Activated CD4-positive, alpha-beta T cell treated with anti-CD3 and anti-CD28 coated beads for 24 hours (primary cell): ENCODE measurements at places on chromosomes 7 and 10.

- no peak for DNase-seq
Measured at GRCh38 chr10:16857419-16857818, 40.2 kb upstream of the RSU1 start.

- DNase-seq, result no peak
Measured at GRCh38 chr10:6400821-6401465, 179.1 kb downstream of the PRKCQ start.

- DNase-seq, result no peak
Measured at GRCh38 chr7:29917641-29918040, 72.0 kb downstream of the SCRN1 start.

DNA sequence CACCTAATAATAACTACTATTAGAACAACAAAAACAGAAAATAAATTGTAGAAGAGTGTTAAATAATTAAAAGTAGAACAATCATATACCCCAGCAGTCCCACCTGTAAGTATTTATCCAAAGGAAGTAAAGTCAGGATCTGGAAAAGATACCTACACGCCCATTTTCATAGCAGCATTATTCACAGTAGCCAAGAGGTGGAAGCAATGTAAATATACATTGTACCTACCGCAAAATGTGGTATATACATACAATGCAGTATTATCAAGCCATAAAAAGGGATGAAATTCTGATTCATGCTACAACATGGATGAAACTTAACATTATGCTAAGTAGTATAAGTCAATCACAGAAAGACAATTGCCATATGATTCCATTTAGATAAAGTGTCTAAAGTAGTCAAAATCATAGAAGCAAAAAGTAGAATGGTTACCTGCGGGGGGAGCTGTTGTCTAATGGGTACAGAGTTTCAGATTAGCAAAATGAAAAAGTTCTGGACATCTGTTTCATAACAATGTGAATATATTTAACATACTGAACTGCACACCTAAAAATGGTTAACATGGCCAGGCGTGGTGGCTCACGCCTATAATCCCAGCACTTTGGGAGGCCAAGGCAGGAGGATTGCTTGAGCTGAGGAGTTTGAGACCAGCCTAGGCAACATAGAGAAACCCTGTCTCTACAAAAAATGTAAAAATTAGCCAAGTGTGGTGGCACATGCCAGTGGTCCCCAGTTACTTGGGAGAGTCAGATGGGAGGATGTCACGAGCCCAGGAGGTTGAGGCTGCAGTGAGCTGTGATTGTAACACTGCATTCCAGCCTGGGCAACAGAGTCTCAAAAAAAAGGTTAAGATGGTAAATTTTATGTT is 6.0 kb upstream of the TMED4 start:
- no peak for DNase-seq

- no peak for DNase-seq
Measured at GRCh38 chr10:26441491-26442214, 3.5 kb downstream of the APBB1IP start.

GRCh38 chr7:95933618-95934017 is 161.3 kb downstream of the DYNC1I1 start:
- no peak for DNase-seq

DNA sequence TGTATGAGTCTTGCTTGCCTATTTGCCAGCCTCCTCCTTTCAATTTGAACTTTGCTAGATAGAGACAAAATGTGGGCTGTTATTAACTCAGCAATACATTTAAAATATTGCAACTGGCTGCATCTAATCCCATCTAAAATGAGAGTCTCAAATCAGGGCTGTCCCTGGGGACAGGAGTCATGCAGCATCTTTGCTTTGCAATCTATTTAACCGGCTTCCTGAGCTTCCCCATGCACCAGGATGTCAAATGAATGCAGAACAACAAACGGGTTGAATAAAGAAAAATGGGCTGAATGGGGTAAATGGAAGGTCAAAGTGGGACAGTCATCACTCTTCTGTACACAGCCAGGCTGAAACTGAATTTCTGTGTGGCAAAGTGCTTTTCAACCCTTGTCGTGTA is 89.2 kb downstream of the AOAH start:
- DNase-seq, result no peak

DNA sequence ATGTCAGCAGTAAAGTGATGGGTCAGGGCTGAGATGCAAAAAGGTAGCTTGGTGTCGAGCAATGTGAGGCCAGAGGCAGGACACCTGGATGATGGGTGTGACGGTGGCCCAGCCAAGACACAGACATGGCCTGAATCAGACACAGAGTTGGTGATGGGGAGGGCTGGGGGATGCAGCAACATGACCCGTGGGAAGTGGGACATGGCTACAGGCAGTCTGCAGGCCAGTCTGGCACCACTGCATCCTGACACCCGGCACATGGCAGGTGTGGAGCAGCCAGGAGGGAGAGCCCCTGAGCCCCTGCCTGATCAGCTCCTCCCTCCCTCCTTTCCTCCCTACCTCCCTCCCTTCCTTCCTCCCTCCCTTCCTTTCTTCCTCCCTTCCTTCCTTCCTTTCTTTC is 114.8 kb upstream of the WDR11 start:
- no peak for DNase-seq

DNA sequence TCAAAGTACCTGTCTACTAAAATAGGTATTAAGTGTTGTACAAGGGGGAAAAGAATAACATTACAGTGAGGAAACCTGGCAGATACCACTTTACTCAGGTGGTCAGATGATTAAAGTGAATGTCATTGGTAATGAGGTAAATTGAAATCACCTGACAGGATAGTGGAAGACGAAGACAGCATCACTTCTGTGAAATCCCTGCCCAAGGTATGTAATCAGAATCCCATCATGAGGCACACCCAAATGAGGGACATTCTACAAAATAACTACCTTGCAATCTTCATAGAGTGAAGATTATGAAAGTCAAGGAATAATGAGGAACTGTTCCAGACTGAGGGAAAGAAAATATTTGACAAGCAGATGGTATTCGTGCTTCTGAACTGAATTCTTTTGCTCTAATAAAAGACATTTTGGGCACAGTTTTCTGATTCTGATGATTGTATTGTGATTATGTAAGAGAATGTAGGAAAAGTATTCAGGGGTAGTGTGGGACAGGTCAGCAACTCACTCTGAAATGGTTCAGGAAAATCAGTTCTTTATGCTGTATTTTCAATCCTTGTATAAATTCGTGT is 33.3 kb upstream of the ARMS2 start:
- no peak for DNase-seq

DNA sequence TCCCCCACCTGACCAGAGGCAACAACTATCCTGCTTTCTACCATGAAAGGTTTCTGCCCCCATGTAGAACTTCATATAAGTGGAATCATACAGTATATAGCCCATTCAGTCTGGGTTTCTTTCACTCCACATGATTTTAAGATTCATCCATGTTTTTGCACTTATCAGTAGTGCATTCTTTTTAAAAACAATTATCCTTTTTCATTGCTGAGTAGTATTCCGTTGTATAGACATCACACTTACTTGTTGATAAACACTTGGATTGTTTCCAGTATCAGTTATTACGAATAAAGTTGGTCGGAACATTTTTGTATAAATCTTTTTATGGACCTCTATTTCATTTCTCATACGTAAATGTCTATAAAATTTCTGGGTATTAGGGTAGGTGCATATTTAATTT is 68.7 kb downstream of the CYCS start:
- DNase-seq, result no peak

- peak; percentile 55 for DNase-seq
Measured at GRCh38 chr10:97791824-97792721, 20.3 kb upstream of the SFRP5 start.

DNA sequence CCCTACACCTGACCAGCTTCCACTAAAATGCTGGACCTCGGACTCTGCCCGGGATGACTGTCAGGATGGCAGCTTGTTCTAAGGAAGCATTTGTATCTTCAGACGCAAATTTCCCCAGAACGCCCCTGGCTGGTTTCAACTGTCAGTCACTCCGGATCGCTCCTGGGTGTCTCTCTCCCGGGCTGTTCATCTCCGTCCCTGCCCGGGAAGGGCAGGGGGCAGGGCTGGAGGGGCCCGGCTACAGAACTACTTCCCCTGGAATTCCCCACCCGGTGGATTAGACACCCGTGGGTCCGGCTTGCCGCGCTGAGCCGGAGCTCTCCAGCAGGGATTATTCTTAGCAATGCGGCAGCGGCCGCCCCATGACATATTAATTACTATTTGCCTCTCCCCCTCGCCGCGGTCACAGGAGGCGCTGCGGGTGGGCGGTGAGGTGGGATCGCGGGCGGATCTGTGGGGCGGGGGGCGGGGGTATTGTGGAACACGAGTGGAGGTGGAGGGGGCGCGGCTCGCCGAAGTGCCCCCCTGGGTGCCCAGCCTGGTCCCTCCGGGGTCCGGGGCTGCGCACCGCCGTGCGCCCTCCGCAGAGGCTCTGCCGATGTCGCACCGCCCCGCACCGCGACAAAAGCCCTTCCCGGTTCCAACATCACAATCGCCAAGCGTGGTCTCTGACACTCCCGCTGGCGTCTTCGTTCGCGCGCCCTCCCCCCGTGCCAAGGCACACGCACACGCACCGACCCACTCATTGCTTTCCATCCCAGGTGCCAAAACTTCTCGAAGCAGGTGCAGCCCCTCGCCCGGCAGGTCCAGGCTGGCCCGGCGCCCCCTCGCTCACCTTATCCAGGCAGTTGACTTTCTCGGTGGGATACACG is 276.1 kb upstream of the NEBL start:
- no peak for DNase-seq

DNA sequence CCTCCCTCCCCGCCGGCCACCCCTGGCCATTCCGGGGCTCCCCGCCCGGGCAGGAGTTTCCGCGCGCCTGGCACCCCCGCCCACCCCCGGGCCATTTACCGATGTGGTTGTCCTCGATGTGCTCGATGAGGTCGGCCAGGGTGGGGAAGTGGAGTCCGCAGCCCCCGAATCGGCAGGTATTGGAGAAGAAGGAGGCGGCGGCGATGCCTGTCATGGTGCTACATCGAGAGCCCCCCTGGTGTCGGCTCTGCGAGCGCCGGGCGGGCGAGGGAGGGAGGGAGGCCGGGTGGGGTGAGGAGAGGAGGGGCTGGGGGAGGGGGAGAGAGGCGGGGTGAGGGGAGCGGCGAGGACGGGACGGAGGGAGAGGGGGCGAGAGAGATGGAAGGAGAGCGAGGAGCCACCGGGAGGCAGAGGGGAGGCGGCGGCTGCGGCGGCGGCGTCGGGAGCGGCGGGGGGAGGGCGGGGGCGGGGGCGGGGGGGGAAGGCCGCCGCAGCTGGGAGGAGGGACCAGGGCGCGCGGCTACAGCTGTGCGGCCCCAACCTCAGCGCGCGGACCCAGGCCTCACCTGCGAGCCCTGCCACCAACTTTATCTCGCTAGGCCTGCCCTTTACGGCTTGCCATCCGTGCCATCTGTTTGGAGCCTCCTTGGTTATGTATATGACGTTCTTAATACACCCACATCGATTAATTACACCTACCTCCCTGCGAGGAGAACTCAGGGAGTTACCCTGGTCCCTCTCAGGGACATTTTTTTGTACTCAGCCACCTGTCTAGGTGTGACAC is at the start of gene JAZF1:
TSS of gene JAZF1 (minus strand) at position 432 of the 784 bp plus-strand sequence.
- DNase-seq, result peak; percentile 29

GRCh38 chr10:47253651-47254375 is 46.2 kb upstream of the GDF10 start:
- DNase-seq, result no peak

- DNase-seq, result no peak
Measured at GRCh38 chr10:42646687-42647640, 8.6 kb upstream of the ZNF33B start.

DNA sequence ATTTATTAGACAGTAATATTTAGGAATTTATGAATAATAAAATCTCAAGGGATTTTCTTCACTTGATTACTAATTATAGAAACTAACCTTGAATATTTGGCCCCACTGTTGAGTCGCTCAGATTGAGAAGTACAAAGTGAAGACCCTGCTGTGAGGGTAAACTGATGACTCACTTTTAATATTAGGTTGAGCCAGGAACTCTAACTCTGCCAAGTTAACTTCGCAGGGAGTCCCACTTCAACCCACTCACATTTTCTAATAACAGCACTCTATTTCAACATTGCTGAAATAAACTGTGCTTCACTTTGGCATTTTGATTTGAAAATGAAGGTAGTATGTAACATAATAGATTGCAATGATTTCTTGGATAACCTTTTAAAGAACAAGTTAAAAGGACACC is 200.7 kb downstream of the POLR1F start:
- DNase-seq, result no peak

- no peak for DNase-seq
Measured at GRCh38 chr10:14378387-14378960, 47.8 kb upstream of the FRMD4A start.

GRCh38 chr7:135449436-135449835 is 60.5 kb downstream of the CNOT4 start:
- DNase-seq, result no peak

GRCh38 chr10:131635564-131636015 is 265.2 kb upstream of the PPP2R2D start:
- DNase-seq, result no peak

DNA sequence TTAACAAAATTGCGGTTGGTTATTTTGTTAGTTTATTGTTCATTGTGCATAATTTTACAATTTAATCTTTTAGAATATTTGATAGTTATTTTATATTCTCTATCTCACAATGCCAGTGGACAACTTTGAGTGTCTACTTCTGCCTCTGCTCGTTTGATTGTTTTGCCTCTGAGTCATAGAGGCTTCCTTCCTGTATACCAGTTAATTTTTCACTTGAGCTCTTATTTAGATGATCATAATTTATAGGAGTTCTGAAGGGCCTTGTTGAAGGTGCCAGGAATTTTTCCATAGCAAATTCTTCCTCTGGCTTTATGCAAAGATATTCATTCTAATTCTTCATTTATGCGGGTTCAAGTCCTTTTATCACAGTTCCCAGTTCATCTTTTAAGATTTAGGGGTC is 5.2 kb upstream of the MALRD1 start:
- no peak for DNase-seq

DNA sequence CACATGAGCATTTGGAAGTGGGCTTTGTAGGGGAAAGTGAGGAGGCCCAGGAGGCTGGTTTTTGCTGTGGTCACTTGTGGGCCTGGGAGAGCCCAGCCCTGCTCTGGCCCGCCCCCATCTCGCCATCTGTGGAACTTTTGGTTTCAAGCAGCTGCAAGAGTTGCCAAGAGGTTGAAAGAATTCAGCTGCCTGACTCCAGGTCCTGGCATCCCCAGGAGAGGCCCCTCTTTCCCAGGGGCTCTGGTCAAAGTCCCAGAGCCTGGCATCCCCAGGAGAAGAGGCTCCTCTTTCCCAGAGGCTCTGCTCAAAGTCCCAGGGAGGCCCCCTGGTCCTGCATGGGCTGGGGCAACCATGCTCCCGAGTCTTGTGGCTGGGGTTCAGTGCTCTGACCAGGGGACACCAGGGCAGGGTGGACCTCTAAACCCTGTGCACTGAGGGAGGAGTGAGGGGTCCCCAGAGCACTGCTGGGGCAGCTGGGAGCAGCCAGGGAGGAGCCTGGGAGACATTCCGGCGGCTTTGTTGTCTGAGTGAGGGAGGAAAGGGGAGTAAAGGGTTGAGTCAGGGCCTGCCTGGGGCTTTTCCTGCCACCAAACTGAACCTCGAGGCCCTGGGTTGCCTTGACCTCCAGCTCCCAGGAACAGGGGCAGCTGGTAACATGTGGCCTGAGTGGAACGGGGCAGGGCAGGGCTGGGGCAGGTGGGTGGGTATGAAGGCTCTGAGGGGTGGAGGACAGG is 27.7 kb upstream of the CSGALNACT2 start:
- DNase-seq, result no peak

GRCh38 chr7:93051660-93052059 is 66.1 kb downstream of the SAMD9 start:
- no peak for DNase-seq

GRCh38 chr10:4194231-4194630 is 409.2 kb upstream of the KLF6 start:
- DNase-seq, result no peak
